GM12864 (cell line): ENCODE measurements at places on chromosomes 11 and 22.
A peak's percentile ranks its signal among the peaks of the same experiment; 100 is the strongest.

DNA sequence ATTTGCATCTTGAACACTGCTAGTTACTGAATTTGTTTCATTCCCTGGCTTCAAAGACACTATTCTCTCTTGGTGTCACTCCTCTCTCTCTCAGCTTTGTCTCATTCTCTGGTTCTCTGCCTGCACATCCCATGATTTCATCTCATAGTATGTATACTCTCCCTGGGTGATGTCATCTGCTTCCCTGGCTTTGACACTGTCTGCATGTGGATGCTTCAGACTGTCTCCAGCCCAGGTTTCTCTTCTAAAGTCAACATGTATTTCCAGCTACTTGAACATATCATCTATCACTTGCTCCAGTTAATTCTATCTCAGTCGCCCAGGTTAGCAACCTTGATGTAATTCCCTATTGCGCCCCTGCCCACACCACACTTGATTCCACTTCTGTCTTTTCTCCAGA is 9.3 kb upstream of the ACAT1 start:
- DNase-seq, result no peak

GRCh38 chr22:47233316-47234243 is 471.1 kb downstream of the TBC1D22A start:
- DNase-seq, result no peak

DNA sequence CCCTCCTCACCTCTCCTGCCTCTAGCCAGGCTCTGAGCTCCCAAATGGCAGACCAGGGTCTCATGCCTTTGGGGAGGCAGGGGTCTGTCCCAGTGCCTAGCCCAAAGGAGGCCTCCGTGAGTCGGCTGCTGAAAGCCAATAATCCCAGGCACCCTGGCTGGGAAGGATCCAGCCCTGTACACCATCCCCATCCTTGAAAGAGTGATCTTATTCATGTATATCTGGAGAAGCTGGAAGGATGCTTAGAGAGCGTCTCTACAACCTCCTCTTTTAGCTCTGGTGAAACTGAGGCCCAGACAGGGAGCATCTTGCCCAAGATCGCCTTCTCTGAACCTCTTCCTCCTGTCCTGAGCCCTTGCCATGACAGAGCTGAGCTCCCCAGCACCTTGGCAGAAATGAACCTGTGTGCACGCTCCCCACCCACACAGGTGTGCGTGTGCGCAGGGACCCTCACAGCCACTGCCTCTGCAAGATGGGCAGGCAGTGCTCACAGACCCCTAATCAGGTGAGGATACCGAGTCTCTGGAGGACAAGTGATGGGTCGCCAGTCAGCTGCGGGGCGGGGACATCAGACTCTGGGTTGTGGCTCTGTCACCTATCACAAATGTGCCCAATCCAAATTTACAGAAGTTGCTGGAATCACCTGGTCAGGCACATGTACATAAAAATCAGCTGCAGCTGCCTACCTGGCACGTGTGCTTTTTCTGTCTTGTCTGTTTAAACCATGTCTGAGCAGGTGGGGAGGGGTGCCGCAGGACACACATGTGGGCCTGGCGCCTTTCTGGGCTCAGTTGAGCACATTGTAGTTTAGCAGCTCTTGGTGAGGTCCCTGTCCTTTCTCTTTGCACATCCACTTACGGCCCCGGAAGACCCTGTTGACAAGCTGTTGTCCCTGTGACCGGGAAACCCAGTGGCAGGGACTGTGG is 49.3 kb upstream of the WNT7B start:
- DNase-seq, result no peak

- no peak for DNase-seq
Measured at GRCh38 chr22:42697542-42698013, 23.1 kb downstream of the A4GALT start.

DNA sequence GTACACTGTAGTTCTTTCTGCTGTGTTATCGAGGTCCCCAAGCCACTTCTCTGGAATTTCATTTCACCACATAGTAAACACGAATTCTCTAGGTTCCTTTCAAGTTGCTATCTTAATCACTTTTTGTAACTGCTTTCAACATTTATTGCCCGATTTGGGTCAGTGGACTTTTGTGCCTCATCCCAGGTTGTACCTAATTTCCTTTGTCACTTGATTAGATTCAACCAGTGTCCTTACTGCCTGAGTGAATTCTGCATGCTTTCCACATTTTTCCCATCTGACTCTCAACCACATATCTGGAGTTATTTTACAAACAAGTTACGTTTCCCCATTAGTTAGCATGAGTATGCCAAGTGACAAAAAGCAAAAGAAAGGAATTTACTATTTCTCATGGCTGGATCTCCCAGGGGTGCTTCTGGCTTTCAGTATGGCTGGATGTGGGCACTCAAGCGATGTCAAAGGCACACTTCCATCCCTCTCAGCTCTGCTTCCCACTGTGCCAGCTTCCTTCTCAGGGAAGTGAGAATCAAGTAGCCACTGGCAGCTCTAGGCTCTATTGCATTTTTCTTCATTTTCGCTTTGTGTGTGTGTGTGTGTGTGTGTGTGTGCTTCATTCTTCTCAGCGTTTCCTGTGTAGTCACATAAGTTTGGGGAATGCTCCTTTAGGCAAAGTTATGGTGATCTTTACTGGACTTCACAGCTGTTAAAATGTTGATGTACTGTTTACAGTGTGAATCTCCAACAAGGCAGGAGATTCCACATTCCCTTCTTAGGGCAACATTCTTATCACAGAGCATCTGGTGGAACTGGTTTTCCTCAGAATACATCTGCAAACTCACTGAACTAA is 128.9 kb downstream of the DBX1 start:
- no peak for DNase-seq

- DNase-seq, result no peak
Measured at GRCh38 chr11:102640946-102641345, 15.8 kb upstream of the MMP20 start.

GRCh38 chr11:129613071-129613470 is 202.6 kb upstream of the TMEM45B start:
- DNase-seq, result no peak

GRCh38 chr11:19931141-19931770 is 218.6 kb downstream of the NAV2 start:
- DNase-seq, result no peak

GRCh38 chr22:43246188-43246587 is 59.3 kb upstream of the TTLL12 start:
- no peak for DNase-seq

GRCh38 chr11:40381481-40381880 is 1078.0 kb downstream of the LRRC4C start:
- DNase-seq, result no peak

DNA sequence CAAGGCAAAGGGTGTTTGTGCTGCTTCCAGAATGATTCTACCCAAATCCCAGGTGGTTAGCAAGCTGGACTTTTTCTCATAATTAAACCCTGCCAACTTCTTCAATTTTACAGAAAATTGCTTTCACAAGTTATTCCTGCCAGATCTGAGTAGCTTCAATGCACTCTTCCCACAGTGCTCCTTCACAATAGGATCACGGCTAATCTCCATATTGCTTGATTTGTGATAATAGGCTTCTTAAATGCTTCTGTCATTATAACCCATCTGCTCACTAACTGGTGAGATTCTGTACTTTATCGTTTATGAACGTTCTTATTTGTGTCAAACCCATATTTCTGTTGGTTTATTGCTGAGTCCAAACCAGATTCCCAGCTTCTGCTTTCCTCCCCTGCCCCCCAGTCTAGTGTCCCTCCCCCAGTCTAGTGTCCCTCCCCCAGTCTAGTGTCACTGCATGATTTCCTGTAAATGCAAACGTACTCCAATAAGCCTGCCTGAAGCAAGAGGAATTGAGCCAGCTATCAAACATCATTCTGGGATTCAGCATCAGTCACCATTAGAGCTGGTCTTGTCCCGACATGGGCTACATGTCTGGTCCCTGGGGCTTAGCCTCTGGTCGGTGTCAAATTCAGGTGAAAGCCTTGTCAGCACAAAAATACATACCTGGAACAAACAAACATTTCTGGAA is 14.0 kb downstream of the MMP3 start:
- no peak for DNase-seq

DNA sequence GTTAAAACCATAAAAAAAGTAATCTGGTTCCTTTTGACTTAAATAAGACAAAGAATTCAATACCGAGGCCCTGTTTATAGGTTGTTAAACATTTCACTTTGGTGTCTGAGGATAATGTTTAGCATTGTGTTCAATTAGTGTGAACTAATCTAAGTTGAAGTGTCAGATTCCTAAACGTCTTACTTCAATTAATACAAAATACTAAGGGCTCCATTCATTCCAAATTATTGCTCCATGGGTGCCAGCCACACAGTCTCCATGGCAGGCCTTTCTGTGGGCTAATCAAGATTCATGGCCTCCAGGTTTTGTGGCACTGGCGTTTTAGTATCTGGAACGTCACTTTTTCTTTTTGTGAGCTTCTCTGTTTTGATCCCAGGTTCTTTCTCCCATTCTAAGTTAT is 89.4 kb downstream of the TMEM135 start:
- DNase-seq, result no peak

- DNase-seq, result peak; percentile 39
Measured at GRCh38 chr11:120564573-120565311, 53.2 kb downstream of the GRIK4 start.

GRCh38 chr22:27420817-27421361 is 380.7 kb downstream of the MN1 start:
- no peak for DNase-seq
